ENCODE measurements at places on chromosomes 4 and X. TPM values are rescaled to one million over a fixed set of nuclear protein-coding genes. Genes with fewer than 3 reads are reported as not detected.

DNA sequence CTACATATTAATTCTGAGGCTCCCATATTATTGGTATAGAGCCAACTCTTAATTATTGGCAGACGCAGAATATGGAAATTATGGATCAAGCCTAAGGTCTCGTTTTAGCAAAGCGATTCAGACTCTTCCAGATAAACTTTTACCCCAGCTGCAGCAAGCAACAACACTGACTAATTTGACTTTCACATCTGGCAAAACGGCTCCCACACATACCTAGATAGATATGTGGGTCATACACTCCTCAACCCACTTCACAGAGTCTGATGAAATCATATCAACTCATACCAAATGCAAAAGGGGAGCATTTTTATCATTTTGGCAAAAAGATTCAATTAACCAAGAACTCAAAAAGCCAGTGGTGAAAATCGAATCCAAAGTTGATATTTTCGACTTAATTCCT lies 36.3 kb upstream of the KDR start:
- H3K27me3 ChIP-seq: no peaks in the 10 kb centered on the region
- no peaks in the 10 kb centered on the region for H3K36me3 ChIP-seq
- DNase-seq: no peak
- no peaks in the 10 kb centered on the region for H3K4me1 ChIP-seq
- no peak overlapping the region for H3K4me3 ChIP-seq
- no peak overlapping the region for H3K27ac ChIP-seq

- no peak for DNase-seq
- peak overlapping the region; percentile 19 for H3K27ac ChIP-seq
- H3K4me3 ChIP-seq: no peak overlapping the region
- peaks cover 4% of the 10 kb centered on the region for H3K4me1 ChIP-seq
These were observed 230.9 kb upstream of the GPC4 start for GRCh38 chrX:133645977-133646718.

Gene MAGEA8
- not detected for total RNA-seq

Gene C1QTNF7
- 23.2 TPM for total RNA-seq

- peaks cover 3% of the 10 kb centered on the region for H3K4me1 ChIP-seq
- H3K36me3 ChIP-seq: no peaks in the 10 kb centered on the region
- no peak overlapping the region for H3K4me3 ChIP-seq
- DNase-seq: no peak
These were observed 2.4 kb upstream of the TBL1X start for GRCh38 chrX:9462456-9462855.

DNA sequence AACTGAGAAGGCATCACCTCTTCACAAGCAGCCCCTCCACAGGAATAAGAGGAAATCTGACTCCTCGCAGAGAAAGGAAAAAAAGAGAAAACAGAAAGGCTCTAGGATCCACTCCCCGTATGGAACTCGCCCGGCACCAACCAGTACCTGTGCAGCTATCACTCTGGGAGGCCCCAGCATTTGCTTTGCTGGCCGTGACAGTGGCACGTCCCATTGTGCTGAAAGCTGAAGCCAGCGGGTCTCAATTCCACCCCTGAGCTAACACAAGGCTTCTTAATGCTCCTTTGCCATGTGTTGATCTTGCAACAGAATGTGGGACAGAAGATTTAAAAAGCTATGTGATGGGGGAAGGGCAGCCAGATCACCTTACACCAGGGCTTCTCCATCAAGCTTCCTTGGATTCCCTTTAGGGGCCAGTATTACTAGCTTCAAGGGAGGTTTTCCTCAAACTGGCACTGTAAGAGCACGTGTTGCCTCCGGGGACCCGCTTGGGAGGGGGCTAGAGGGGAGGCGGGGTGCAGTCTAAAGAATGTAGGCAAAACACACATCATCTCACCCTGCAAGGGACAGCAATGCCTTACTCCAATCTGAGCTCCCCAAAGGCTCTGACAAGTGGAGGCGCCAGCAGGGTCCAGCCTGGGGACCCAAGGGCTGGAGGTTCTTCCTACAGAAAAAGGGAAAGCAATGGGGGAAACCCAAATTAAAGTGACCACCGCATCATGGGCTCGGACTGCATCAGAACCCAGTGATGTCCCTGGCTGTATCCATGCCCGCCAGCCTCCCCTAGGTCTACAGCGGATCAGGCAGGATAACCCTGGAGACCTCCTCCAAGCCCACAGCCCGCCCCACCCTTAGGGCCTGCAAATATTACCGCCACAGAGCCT lies 1.2 kb downstream of the USP46 start:
- no peak for DNase-seq
- H3K36me3 ChIP-seq: no peaks in the 10 kb centered on the region
- peak overlapping the region; percentile 95 for H3K27ac ChIP-seq
- H3K27me3 ChIP-seq: no peaks in the 10 kb centered on the region

Gene LARP1B
- total RNA-seq: 8.6 TPM

- peak overlapping the region; percentile 90 for H3K27ac ChIP-seq
- H3K27me3 ChIP-seq: no peaks in the 10 kb centered on the region
- no peak overlapping the region for H3K4me3 ChIP-seq
- no peak for DNase-seq
These were observed 733.9 kb upstream of the INTU start for GRCh38 chr4:126898815-126899214.

Gene HTT
- 23.7 TPM for total RNA-seq

DNA sequence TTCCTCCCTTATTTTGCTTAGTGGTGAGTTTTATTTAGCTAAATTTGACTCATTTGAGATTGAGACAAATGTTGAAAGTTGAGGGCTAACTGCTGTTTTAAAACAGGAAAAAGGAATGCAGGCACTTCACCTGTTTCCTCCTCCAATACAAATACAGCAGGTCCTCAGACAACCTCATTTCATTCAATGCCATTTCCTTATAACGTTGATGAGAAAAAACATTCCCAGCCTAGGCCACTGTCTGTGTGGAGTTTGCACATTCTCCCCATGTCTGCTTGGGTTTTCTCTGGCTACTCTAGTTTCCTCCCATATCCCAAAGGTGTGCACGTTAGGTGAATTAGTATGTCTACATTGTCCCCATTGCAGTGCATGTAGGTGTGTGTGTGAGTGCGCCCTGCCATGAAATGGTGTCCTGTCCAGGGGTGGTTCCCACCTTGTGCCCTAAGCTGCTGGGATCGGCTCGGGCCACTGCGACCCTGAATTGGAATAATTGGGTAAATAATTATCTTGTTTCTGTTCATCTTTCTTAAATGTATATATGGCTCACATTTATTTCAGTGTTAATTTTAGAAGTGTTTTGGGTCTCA lies 21.9 kb downstream of the SMAD1 start:
- H3K36me3 ChIP-seq: no peaks in the 10 kb centered on the region
- no peaks in the 10 kb centered on the region for H3K27me3 ChIP-seq
- H3K4me3 ChIP-seq: no peak overlapping the region
- H3K4me1 ChIP-seq: peaks cover 14% of the 10 kb centered on the region

Gene ARAP2
- total RNA-seq: 12.2 TPM

Gene FAM241A
- 6.8 TPM for total RNA-seq

GRCh38 chrX:9298221-9298620 lies 166.6 kb upstream of the TBL1X start:
- H3K4me3 ChIP-seq: no peak overlapping the region
- no peaks in the 10 kb centered on the region for H3K36me3 ChIP-seq
- peaks cover 3% of the 10 kb centered on the region for H3K4me1 ChIP-seq
- DNase-seq: no peak

DNA sequence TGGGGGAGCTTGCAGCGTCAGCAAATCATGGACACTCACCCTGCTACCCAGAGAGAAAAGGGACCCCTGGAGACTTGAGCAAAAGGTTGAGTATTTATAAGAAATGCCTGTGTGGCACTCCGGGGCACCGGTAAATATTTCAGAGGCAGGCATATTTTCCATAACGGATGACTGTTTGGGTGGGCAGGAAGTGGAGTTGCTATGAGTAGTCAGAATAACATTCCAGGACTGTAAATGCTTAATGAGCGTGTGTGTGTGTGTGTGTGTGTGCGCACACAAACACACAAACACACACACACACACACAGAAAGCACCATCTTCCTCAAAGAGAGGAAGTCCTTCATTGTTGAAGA lies 74.6 kb downstream of the MXRA5 start:
- no peaks in the 10 kb centered on the region for H3K27me3 ChIP-seq
- no peaks in the 10 kb centered on the region for H3K36me3 ChIP-seq
- no peak for DNase-seq
- H3K27ac ChIP-seq: peak overlapping the region; percentile 39
- H3K4me1 ChIP-seq: no peaks in the 10 kb centered on the region

DNA sequence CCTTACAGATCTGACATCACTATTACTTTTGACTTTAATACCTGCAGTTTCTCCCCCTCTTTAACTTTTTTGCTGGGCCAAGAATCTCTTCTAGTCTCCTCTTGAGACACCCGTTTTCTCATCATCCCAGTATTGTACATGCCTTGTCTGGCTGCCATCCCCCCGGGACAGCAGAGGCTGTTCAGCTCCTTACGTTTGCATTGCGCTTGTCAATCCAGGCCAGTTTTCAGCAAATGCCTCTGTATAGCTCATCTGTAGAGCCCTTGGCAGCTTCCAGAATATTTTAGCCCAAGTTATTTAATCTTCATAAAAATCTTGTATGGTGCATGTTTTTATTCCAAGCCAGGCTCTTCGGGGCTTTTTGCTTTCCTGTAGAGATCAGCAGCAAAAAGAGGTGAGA lies 22.3 kb upstream of the HOPX start:
- H3K27ac ChIP-seq: no peak overlapping the region
- H3K36me3 ChIP-seq: no peaks in the 10 kb centered on the region
- no peak overlapping the region for H3K4me3 ChIP-seq
- no peaks in the 10 kb centered on the region for H3K27me3 ChIP-seq
- H3K4me1 ChIP-seq: no peaks in the 10 kb centered on the region

DNA sequence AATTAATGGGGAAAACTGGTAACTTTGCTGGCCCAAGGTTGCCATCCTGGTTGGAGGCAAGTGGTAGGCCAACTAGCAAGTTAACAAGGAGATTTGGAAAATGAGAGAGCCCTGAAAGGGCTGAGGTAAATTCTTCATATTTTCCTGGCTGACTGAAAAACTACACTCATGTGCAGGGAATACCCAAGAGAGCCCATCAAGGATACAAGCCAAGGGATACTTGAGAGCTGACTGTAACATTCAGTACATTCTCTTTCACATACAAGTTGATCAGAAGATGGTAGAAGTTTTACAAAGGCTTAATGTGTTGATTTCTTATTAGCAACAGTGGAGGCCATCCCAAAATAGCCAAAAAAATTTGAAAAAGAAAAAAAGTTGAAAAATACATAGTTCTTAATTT lies 33.3 kb downstream of the IL2 start:
- H3K4me1 ChIP-seq: no peaks in the 10 kb centered on the region
- no peak for DNase-seq
- no peak overlapping the region for H3K27ac ChIP-seq
- H3K4me3 ChIP-seq: no peak overlapping the region

DNA sequence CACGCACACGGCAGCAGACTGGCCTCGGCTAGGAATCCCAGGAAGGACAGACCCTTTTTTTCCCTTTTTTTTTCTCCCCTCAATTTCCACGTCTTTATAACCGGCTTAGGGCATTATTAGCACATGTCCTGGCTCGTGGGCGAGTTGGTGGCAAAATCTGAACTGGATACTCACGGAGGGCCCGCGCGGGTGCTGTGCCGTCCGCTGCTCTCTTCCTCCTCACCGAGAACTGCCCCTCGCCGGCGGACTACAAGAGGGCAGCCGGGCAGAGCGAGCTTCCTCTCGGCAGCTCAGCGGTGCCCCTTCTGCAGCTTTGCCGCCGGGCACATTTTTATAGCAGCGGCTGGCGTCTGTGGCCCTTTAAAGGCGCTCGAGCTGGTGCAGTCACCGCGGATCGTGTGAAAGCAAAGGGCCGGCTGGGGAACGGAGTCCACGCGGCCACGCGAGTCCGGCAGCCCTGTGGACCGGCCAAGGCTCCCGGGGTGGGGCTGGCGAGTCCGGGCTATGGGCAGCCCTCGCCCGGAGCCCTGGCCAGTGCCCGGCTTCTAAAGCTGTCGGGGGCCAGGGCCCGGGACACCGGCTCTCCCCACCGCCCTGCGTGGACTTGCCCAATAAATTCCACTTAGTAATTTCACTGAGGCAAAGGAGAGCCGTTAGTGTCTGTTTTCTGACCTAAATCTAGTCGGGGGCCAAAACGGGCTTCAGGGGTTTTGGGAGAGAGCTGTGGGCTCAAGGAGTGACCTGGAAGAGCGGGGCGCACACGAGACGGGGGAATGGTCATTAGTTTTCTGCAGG lies 1.3 kb upstream of the CITED1 start:
- H3K27ac ChIP-seq: no peak overlapping the region
- peak overlapping the region; percentile 60 for H3K4me3 ChIP-seq
- H3K36me3 ChIP-seq: no peaks in the 10 kb centered on the region

Gene CCDC160
- not detected for total RNA-seq

- H3K4me1 ChIP-seq: peaks cover 9% of the 10 kb centered on the region
- no peaks in the 10 kb centered on the region for H3K36me3 ChIP-seq
- peak overlapping the region; percentile 47 for H3K27ac ChIP-seq
These were observed 39.5 kb downstream of the GPC4 start for GRCh38 chrX:133375615-133376340.

GRCh38 chr4:155478336-155478835 lies 101.6 kb upstream of the MAP9 start:
- H3K4me1 ChIP-seq: peaks cover 17% of the 10 kb centered on the region
- H3K36me3 ChIP-seq: no peaks in the 10 kb centered on the region
- no peaks in the 10 kb centered on the region for H3K27me3 ChIP-seq
- no peak for DNase-seq
- H3K4me3 ChIP-seq: no peak overlapping the region
- H3K27ac ChIP-seq: peak overlapping the region; percentile 46

GRCh38 chr4:2842687-2843262 lies 869 bp upstream of the ADD1 start:
- H3K27me3 ChIP-seq: no peaks in the 10 kb centered on the region
- peaks cover 28% of the 10 kb centered on the region for H3K4me1 ChIP-seq
- H3K36me3 ChIP-seq: no peaks in the 10 kb centered on the region
- DNase-seq: no peak
- H3K27ac ChIP-seq: peak overlapping the region; percentile 96

GRCh38 chr4:78543424-78544125 lies 8.0 kb upstream of the ANXA3 start:
- H3K27ac ChIP-seq: no peak overlapping the region
- no peaks in the 10 kb centered on the region for H3K27me3 ChIP-seq
- DNase-seq: no peak
- no peaks in the 10 kb centered on the region for H3K36me3 ChIP-seq

- DNase-seq: no peak
- H3K27ac ChIP-seq: no peak overlapping the region
- no peaks in the 10 kb centered on the region for H3K36me3 ChIP-seq
These were observed 34.2 kb downstream of the IDS start for GRCh38 chrX:149470955-149471354.

Gene MAGEB6B
- total RNA-seq: not detected

DNA sequence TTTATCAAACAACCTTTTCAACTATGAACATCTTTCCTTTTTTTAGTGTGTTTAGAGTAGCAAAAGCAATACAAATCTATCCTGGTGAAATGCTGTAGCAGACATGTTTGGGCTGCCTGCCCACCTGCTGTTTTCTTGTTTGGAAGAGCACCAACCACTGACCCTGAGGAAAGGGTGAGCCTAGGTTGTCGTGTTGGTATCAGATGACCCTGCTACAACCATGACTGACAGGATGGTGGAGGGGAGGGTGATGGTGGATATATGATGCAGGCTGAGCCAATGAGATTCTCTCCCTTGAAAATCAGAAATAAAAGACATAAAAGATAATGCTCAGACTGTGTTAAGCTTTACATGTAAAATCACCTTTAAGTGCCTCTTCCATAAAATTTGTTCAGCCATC lies 201.2 kb downstream of the NPNT start:
- H3K36me3 ChIP-seq: peaks cover 19% of the 10 kb centered on the region
- no peaks in the 10 kb centered on the region for H3K4me1 ChIP-seq
- DNase-seq: no peak
- no peak overlapping the region for H3K27ac ChIP-seq
- no peak overlapping the region for H3K4me3 ChIP-seq

Gene PNCK
- 1.4 TPM for total RNA-seq

Gene CXorf49
- total RNA-seq: not detected

All from ascending aorta (tissue), 2 donors.